ENCODE measurements at places on chromosomes 2 and 18.
A peak's percentile ranks its signal among the peaks of the same experiment; 100 is the strongest.

- DNase-seq, result no peak
These were observed 6.0 kb upstream of the SNTG2 start for GRCh38 chr2:944693-945092.

DNA sequence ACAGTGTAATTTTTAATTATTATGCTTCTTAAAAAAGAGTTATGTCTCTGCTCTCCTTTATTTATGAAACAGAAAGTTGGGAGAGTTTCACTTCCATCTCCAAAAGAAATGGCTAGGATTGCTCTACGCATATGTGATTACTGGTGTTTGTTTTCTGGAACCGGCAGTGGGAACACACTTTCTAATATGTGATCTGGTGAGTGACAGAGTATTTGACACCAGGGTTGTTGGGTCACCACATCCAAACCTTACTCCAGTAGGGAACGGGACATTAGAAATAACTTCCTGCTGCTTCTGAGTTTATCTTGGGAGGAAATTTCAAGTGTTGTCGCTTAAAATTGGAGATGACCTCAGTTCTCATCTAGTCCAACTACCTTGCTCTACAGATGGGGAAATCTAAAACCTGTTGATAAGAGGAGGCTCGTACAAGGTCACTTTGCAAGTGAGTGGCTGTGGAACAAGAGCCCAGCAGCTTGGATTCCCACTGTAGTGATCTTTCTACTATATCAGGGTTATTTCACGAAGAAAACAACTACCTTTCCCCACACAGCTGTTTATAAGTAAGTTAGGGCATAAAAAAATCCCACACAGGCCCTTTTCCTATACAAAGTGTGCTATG, 108.5 kb downstream of the TTC32 start:
- no peak for DNase-seq

DNA sequence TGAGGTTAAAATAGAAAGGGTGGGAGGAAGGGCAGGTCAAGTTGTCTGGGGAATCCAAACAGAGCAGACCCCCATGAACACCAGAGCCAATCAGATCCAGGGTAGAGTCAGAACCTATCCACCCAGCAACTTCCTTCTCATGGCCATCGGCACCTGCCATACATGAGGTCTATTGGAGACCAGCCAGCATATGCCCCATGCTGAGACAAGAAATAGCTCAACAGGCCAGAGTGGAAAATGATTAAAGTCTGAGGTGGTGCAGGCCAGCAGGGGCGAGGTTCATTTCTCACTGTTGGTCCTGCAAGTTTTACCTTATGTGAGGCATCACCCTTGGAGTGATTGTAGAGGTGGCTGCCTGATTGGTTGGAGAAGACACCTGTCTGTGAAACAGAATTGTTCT, 89.2 kb downstream of the LONRF2 start:
- DNase-seq, result no peak

GRCh38 chr2:217440000-217440399, 562.8 kb downstream of the TNS1 start:
- DNase-seq, result no peak

DNA sequence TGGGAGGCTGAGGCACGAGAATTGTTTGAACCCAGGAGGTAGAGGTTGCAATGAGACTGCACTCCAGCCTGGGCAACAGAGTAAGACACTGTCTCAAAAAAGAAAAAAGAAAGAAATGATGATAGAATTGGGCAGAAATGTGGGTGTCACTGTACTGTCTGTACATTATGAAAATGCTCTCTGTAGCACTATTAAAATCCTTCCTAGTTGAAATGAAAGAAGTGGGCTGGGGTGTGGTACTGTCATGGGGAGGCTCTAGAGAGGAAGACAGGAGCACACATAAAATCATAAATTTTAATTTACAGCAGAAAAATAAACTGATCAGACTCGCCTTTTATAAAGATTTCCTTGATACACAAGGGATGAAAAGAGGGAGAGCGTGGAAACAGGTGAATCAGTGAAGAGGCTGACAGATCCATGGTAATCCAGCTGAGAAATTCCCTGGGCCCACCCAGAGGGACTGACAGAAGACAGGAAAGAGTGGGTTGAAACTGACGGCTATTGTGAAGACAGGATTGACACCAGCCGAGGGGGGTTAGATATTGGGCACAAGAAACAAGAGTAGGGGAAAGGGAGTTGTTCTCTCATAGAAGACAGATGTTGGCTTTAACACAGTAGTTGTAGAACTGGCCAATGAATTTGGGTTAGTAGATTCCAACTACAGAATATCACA, 96.4 kb upstream of the ATL2 start:
- no peak for DNase-seq

DNA sequence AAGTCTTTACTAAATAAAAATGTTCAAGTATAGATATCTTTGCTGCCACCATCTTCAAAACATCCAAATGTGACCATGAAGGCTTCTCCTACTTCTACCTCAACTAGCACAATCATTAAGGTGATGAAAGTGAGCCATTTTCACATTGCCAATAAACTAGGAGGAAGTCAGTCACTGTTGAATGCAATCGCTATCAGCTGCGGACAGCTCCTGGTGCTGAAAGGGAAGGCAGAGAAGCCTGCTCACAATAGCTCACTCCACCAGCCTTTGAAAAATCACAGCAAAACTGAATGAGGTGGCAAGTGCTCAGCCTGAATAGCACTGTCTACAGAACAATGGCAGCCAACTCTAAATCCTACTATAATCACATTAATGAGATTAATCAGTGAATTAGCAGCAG, 2.2 kb downstream of the MYT1L start:
- DNase-seq, result peak; percentile 55

GRCh38 chr2:99984799-99985515, 157.4 kb downstream of the AFF3 start:
- no peak for DNase-seq

- peak; percentile 75 for DNase-seq
These were observed 24.0 kb upstream of the TMEM37 start for GRCh38 chr2:119407430-119408220.

DNA sequence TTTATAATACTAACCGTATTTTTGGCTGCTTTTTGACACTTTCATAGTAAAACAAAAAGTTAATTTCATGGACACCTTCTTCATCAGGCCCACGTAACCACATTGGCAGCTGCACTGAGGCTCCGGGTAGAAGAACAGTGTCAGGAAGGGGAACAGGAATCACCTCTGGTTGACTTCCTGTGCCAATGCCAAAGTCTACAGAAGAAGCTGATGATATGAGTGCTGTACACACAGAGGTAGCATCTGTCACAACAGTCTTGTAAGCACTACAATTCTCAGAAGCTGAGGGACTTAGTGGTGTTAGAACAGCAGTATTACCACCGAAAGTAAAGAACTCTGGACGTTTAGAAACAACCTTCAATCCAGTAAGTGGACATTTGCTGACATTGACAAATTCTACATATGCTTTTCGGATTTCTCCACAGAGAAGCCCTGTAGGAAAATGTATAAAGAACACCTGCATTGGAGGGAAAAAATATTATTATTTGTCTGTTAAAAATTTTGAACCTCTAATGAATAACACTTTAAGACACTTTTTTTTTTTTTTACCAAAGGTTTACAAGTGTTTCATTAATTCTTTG, 85.3 kb downstream of the TRAPPC8 start:
- no peak for DNase-seq

DNA sequence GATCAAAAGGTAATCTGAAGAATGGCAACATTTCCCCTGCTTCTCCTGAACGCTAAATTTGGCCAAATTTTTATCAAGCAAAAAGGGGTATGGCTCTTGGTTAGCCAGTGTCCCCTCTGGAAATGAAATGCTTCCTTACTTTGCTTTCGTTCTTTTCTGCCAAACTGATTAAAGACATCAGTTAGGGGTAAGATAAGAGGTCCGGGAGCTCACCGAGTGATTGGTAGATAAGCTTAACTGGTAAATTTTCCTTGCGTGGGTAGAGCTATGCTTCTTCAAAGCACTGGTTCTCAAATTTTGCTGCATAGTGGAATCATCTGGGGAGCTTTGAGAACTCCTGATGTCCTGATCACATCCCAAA, 62.7 kb upstream of the MAPRE2 start:
- no peak for DNase-seq

- peak; percentile 80 for DNase-seq
These were observed 65.0 kb downstream of the HNMT start for GRCh38 chr2:138029276-138029675.

DNA sequence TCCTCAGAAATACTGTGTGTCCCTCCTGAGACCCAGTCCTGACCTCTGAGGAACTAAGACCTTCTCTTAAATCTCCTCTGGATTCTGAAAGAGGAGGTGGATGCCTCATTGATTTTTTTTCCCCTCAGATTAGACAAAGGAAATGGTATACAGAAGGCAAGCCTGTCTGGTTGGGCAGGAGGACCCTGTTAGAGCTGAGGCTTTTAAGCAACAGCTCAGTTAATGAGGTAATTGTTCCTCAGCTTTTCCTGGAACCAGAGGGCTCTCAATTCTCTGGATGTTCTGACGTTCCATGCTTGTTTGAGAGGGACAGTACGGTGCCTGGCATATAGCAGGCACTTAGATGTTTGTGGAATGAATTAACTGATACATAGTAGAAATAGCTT, 61.7 kb upstream of the MCFD2 start:
- no peak for DNase-seq

DNA sequence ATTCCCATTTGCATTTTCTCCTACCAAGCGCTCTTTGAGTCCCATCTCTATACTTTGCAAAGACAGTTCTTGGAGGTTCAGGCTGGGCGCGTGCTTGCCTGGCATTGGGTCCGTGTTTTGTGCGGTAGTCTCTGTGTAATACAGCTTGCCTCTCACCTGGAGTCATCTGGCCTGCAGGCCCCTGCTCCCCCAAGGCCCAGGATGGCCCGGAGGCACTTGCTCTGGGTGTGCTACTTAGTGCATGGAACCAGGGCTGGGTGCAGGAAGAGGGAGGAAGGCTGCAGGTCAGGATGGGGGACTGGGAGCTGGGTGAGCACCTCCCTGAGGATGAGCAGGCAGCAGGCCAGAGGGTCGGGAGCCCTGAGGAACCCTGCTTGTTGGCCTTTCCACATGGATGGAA, 220.9 kb downstream of the LDLRAD4 start:
- DNase-seq, result no peak

GRCh38 chr2:72012886-72013574, 134.6 kb downstream of the CYP26B1 start:
- DNase-seq, result no peak

DNA sequence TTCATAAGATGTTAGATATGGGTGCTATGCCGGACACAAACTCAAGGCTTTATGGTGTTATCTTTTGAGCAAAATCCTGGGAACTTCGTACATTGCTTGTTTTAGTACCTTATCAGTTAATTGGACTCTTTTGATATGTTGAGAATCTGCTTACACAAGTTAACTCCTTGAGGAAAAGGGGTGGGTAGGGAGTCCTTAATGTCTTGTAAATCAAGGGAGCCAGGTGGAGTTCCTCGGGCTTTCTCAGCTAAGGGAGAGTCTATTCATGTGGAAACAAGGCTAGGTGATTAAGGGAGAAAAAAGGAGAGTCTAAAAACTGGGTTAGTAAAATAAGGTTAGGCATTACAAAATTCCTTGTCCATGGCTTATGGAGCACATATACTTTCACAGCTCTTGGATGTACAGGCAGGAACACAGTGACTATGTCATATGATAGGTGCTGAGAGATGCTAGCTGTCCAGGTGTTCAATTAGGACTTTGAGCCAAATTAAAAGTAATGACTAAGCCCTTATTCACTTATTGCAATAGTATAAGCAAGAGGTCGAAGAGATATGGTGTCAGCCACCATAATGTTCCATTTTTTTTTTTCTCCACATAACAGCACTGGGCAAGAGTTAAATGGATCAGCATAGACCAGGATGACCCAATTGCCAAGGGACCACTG, 59.5 kb upstream of the DYNAP start:
- DNase-seq, result no peak

DNA sequence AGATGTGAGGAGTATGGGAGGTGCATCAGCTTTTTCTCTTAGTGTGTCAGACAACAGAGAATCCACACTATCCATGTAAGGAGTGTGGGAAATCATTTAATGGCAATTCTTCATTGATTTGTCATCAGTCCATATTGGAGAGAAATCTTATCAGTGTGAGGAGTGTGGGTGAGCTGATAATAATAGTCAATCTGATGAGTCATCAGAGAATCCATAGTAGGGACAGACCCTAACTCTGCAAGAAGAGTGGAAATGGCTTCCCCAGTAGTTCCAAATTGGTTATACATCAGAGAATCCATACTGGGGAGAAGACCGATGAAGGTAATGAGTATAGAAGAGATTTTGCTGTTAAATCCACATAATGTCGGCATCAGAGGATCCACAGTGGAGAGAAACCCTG, 150.5 kb upstream of the THUMPD2 start:
- no peak for DNase-seq

- DNase-seq, result no peak
These were observed 254.4 kb downstream of the SLC4A3 start for GRCh38 chr2:219881851-219882250.

- DNase-seq, result no peak
These were observed 457.2 kb upstream of the TRIB2 start for GRCh38 chr2:12259493-12259892.

- DNase-seq, result no peak
These were observed 1012.6 kb downstream of the BCL11A start for GRCh38 chr2:59540864-59541263.

DNA sequence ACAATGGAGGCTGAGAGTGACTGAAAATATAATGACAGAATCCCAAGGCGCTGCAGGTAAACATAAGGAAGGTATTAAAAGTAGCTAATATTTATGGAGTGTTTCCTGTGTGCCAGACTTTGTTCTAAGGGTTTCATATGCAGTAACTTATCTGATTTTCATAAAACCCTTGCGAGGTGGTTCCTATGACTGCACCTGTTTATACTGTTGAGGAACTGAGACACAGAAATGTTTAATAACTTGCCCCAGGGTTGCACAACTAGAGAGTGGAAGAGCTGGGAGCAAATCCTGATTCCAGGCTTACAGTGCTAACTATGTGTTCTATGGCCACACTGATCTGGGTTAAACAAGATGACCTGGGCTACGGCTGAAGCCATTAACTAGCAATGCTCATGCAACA, 2.4 kb downstream of the SP110 start:
- DNase-seq, result no peak

Data from astrocyte of the hippocampus (primary cell).